Activated CD4-positive, alpha-beta T cell treated with anti-CD3 and anti-CD28 coated beads, Interleukin-2, amount 50 U/mL, for 24 hours (primary cell): ENCODE measurements at places on chromosomes 12 and 14.

DNA sequence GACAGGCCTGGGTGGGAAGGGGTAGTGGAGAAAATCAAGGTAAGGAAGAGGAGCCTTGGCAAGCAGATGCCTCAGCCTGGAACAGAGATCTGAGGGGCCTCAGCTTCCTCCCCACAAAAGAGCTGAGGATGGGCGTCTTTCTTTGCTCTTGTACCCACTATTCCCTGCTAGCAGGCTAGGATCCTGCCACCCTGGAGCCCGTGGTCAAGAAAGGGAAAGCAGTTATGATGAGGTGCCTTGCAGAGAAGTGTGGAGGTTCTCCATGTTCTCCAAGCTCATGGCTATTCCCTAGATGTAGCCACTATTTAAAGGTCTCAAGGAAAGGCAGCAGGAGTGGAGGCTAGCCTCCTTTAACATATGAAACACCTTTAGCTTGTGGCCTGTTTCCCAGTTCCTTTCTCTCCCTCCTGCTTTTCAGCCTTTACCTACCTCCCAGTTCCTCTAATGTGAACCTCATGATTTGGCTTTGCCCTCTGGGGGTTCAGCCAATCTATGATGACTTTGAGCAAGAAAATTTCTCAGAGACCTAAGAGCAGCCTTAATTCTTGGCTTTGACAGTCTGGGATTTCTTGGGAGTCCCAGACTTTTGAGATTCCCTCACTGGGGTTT lies 1.1 kb downstream of the IKZF4 start:
- no peak for DNase-seq

DNA sequence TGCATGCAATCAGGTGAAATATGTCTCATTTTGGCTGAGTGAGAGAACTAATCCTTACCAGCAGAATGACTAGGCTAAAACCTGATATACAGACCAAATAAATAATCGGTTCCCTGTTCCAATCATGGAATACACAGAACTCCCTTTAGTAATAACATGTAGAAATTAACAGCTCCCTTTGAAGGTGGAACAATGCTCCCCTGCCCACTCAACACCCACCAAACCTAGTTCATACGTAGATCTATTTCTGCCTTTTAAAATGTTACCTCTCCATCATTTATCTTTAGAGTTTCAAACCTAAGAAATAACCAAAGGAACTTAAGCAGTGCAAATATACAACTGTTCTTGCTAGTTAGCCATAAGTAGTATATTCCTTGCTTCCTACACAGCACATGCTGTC lies 153.7 kb upstream of the ABCD2 start:
- no peak for DNase-seq

- no peak for DNase-seq
Measured at GRCh38 chr14:77186911-77187648, 5.5 kb downstream of the TMEM63C start.

DNA sequence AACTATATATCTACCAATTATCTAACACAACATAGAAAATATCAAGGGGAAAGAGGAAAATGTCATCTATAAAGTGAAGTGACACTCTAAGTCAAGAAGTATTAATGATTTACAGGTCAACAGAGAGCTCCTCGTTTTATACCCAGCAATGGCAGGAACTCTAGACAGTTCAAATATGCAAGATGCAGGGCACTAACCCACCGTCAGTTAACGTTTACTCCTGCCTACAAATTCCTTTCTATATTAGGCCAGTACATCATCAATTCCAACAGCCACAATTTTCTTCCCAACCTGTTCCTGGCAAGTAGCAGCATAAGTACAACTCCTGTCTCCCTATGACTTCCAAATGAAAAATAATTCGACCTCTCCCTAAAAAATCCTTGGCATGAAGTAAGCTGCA lies 9.0 kb upstream of the KANSL2 start:
- no peak for DNase-seq

DNA sequence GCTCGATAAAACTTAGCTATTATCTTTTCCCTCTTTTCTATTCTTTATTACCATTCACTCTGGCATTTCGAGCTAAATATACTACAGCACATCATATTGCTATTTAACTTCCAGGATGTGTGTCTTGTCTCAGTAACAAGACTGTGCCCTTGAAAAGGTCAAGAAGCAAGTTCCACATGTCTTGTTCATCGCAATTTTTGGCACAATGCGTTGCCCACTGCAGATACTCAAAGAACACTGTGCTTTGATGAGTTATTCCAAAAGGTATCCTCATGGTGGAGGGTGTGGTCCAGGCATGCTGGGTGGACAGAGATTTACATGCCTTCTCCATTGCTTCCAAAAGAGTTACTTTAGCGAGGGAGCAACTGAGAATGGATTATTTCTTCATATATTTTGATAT lies 6.6 kb downstream of the E2F7 start:
- DNase-seq: no peak

DNA sequence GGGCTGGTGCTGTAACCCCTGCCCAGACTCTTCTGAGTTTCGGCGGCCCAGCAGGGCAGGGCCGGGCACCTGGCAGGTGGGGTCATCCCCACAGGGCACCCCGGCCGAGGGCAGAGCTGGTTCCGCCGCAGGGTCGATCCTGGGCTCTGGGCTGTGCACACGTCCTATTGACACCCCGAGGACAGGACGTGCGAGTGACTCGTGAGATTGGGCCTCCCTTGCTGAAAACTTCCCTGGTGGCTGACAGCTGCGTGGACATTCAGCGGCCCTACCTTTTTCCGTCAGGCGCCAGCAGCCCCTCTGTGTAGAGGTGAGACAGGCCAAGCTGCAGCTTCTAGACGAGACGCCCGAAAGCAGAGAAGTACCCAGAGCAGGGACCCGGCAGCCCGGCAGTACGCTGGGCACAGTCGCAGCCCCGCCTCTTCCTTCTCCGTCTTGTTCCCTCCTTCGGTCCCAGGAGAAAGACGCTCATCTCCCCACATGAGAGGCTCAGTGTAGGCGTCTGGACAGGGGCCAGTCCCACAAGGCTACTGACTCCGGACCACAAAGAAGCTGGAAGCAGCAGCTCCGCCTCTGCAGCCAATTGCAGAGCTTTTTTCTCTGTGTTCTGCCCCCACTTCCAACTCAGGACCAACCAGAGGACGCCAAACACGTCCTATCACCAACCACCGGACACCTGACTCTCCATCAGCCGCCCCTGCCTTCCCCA lies at the start of gene LRCOL1:
TSS of gene LRCOL1 (minus strand) at position 532 of the 709 bp plus-strand sequence. CDS start 4,331 bp downstream, outside the sequence.
- DNase-seq: no peak

DNA sequence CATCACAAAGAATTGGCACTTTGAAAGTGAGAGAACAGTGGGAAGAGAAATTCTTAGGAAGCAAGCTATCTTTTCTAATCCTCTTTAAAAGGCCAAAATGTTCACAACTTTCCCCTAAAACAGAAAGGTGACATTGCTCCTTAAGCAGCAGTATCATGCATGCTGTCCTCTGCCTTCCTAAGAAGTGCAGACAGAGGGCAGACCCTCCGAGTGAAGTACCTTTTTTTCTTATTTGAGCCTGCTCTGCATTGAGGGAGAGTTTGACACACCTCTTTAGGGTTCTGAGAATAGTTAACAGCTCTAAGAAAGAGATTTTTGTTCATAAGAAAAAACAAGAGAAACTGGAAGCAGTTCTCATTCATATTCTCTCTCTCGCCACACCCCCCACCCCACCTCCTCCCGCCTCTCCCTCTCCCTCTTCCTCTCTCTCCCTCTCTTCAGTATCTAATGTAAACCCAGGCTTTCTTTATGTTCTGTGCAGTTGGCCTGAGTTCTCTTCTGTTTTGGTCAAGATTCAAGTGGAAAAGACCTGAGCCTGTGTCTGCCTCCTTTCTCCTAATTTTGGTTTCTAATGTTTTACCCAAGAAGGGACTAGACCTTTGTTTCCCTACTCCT lies 709.1 kb downstream of the DIO2 start:
- DNase-seq: no peak

GRCh38 chr12:45381351-45381750 lies 165.5 kb downstream of the ANO6 start:
- no peak for DNase-seq

- no peak for DNase-seq
Measured at GRCh38 chr12:64219145-64219544, 3.0 kb downstream of the KICS2 start.
